ENCODE measurements at places on chromosomes 3 and 15. TPM values are rescaled to one million over a fixed set of nuclear protein-coding genes. Genes with fewer than 3 reads are reported as not detected.

RASGRP1 gene
- 2.9 TPM for total RNA-seq

NEO1 gene
- 26.8 TPM for total RNA-seq

CLDN1 gene
- 0.67 TPM for total RNA-seq

ZNF639 gene
- 70.6 TPM for total RNA-seq

VILL gene
- 5.0 TPM for total RNA-seq

TRIM42 gene
- not detected for total RNA-seq
